ENCODE measurements at places on chromosomes 3 and 15.

GRCh38 chr15:89177633-89178306 is 43.6 kb downstream of the RLBP1 start:
- peak; percentile 66 for DNase-seq

DNA sequence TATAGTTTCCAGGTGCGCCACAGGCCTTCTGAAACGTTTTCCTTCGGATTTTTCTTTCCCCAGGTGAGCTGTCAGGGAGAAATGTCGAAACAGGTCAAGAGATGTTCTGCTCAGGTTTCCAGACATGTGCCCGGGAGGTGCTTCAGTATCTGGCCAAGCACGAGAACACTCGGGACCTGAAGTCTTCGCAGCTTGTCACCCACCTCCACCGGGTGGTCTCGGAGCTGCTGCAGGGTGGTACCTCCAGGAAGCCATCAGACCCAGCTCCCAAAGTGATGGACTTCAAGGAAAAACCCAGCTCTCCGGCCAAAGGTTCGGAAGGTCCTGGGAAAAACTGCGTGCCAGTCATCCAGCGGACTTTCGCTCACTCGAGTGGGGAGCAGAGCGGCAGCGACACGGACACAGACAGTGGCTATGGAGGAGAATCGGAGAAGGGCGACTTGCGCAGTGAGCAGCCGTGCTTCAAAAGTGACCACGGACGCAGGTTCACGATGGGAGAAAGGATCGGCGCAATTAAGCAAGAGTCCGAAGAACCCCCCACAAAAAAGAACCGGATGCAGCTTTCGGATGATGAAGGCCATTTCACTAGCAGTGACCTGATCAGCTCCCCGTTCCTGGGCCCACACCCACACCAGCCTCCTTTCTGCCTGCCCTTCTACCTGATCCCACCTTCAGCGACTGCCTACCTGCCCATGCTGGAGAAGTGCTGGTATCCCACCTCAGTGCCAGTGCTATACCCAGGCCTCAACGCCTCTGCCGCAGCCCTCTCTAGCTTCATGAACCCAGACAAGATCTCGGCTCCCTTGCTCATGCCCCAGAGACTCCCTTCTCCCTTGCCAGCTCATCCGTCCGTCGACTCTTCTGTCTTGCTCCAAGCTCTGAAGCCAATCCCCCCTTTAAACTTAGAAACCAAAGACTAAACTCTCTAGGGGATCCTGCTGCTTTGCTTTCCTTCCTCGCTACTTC is 3.8 kb downstream of the BHLHE40 start:
- DNase-seq = no peak

- no peak for DNase-seq
Measured at GRCh38 chr3:169992156-169992555, 25.5 kb downstream of the SEC62 start.

DNA sequence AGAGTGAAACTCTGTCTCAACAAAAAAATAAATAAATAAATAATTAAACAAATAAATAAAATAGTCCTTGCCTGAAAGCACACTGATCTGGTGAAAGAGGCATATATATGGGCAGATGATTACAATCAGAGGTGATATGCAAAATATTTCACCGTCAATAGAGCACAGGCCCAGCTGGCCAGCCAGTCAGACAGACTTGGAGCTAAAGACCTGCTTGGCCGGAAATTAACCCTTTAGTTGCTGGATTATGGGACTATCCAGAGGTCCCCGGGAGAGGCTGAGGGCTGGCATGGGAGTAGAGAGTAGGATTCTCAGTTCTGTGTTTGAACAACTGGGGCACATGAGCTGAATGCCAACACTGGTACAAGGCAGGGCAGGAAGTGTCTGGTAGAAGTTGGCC is 59.1 kb upstream of the CTNNB1 start:
- no peak for DNase-seq

GRCh38 chr3:149599236-149599635 is 58.6 kb downstream of the WWTR1 start:
- no peak for DNase-seq

DNA sequence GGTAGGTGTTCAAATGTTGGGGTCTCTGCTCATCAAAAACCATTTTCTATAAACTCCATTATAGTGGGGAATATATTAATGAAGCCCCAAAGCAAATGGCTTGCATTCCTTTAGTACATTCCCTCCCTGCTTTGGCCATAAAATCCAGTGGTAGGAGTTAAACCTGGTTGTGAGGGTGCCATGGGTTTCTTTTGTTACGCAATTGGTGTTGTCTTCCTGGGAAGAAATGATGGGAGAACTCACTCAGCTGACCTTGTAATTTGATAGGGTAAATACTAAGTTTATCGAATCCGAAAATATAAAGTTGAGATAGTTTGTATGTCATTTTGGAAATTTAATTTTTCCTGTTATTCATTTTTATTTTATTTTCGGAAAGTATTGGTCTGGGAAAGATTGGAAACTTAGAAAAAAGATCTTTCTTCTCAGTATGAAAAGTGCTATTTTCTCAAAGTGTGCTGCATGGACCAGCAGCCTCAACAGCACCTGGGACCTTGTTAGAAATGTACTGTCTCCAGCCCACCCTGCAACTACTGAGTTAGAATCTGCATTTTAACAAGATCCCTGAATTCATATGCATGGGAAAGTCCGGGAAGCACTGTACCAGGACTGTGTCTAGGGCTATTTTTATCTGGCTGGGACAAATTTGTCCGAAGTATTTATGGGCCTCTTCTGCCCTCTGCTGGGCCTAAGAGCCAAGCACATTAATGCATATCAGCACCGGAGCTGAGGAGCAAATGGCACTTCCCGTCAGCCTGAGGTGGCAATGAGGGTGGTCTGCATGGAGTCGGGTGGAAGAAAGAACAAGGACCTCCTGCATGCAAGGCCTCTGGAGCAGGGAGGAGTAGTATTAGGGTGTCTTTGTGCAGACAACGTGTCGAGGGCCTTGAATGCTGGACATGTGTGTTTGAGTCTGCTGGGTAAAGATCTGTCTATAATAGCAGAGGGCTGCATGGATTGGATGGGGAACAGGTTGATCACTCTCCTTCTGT is 54.7 kb downstream of the FAM81A start:
- peak; percentile 60 for DNase-seq

GRCh38 chr3:8647137-8647985 is 2.8 kb upstream of the SSUH2 start:
- DNase-seq = no peak

GRCh38 chr15:70486451-70487386 is 276.6 kb downstream of the UACA start:
- DNase-seq = no peak

DNA sequence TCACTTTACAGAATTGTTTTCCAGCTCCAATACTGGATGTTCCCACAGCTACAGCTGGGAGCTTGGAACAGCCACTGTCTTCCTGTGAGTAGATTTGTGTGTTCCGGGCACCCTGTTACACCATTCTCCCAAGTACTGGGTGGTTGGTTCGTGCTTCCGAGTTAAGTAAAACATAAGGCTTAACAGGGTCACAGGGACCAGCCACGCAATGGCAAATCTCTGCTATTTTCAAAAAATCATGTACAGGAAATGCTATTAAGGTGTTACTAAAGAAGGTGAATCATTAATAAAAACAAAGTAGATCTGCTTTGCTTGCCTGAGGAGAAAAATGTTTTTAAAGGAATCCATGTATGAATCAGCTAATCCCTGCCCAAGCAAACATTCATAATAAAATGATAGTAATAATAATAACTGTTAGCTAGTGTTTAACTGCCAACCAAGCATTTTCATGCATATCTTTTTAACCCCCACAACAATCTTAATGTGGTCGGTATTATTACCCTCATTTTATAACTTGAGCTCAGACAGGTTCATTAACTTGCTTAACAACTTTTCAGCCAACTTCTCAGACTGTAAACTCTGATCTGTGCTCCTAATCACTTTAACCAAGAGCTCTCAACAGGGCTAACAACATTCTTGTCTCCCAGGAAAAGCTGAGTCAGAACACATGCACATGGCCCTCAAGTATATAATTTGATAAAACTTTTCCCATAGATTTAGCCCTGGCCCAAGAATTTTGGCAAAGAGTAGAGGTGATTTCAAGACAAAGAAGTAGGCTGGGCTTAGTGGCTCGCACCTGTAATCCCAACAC is 2.7 kb upstream of the C2CD4A start:
- DNase-seq = no peak

GRCh38 chr15:86932456-86932855 is 852.8 kb downstream of the AGBL1 start:
- no peak for DNase-seq

DNA sequence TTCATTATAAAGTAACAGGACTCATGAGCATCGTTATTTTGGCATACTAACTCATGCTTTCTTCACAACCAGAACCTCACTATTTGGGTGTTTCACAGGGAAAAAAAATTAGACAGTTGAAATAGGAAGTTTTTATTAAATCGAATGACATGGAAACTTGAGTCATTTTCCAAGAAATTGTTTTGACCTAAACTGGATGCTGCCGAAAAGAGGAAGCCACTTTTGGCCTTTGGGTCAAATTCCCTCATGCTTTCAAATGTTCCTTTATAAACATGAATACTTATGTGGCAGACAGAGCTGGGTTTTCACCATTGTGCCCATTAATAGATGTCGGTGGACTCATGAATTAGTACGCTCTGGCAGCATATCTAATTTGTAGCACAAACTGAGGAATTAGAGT is 224.9 kb downstream of the MCTP2 start:
- DNase-seq = no peak

DNA sequence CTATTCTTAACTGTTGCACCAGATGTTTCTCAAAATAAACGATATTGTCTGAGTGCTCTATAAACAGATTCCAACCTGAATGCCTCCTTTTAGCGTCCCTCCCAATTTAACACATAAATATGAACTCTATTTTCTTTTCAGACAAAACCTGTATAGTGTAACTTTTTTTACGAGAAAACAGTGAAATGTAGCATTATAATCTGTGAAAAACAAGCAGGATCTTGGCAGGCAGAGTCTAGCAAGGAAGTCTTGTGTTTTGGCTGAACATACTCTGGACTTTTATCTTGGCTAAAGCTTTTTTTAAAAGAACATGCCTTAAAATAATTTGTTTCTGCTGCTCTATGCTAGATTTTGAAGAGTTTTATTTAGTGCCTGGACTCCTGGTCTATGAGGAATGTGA is 150.5 kb downstream of the ROBO2 start:
- no peak for DNase-seq

DNA sequence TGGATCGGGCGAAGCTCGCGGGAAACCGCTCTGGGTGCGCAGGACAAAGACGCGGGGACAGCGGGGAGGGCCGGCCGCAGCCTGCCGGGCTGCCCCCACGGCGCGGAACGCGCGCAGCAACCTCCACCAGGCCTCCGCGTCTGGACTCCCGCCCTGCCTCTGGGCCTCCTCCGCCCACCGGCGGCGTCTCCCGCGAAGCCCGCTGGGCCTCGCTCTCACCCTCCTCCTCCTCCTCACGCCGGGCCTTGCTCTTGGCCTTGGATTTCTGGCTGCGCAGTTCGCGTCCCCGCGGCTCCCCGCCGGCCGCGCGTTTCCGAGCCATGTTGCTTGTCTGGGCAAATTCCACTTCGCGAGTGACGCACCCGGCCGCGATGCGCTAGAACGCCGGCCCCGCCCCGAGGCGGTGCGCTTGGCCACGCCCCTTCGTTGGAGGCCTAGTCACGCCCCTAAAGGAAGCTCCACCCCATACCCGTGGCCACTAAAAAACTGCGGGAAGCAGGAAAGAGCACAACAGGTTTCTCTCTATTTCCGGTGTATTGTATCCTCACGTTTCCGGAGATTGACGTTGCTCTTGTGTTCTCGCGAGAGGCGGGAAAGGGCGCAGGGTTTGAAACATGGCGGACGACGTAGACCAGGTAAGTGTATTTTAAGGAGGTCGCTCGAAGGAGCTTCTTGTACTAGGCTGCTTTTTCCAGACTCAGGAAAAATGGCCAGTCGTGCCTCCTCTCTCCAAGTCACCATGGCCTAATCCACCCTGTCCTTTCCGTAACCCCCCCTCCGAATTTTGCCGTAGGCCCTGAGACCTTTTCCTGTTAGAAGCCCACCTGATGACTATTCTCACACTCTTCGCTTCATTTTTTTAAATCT is at the start of the genes LSM3 and XPC:
Gene LSM3 (plus strand): TSS at position 571 of the 867 bp plus-strand sequence. CDS start 44 bp downstream, at position 615.
Gene XPC (minus strand): TSS at position 355 of the 867 bp plus-strand sequence. CDS start 33 bp downstream, at position 322.
- peak; percentile 97 for DNase-seq

DNA sequence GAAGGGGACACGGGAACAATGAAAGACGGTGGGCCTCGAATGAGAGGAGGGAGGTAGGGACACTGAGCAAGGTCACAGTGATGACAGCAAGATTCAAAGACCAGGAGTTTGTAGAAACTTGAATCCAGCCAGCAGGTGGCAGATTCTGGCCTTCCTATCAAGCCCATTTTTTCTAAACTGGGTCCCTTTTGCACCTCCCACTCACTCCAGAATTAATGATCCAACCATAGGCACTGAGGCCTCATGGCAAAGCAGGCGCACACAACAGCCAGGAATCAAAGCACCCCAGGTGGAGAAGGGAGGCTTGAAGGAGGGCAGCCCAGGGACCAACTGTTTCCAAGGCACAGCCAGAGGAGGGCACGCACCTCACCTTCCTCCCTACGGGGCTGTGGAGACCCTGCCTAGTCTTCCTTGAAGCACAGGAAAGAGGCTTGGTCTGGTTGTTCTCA is 90.2 kb downstream of the ANP32A start:
- peak; percentile 42 for DNase-seq
